ENCODE measurements at places on chromosomes 13 and 19.

- no peak for DNase-seq
These were observed 108.6 kb downstream of the COL4A2 start for GRCh38 chr13:110415669-110416068.

DNA sequence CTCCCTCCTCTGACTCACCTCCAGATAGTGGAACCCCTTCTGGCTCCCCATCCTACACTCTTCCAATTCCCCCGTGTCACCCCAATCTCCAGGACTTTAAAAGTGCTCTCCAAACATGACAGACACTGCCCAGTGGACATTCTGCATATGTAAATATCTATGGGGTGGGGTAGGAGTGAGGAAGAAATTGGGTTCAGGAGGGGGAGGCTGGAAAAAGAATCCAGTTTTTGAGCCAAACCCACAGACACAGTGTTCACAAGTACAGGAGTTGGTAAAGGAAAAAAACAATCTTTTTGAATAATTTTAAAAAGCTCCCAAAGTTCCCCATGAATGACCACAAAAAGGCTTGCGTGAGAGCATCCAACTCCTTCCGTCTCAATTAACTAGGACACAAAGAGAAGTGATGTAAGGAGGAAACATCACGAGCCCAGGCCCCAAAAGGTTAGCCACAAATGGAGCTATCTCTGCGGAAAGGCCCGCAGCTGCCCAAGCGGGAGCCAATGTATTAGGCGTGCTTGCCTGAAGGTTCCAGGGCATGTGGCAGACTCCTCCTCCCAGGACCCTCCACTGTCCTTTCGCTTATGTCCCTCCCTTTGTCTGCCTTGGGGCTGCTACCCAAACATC, 18.0 kb downstream of the ZC3H4 start:
- DNase-seq: no peak

DNA sequence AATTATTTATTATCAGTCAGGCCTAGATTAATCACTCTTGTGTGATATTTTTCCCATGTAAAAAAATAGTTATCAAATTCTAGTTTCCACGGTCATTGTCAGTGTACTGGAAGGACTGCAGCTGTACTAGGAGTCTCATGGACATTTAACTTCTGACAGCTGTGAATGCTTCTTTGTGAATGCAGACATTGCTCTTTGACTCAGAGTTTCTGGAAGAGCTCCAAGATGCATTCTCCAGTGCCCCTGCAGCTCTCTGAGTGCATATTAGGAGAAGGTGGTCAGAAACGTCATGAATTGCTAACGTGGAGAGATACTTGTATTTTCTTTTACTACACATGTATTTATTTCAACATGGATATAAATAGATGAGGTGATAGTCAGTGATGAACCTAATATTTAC, 9.7 kb upstream of the SLITRK5 start:
- no peak for DNase-seq

GRCh38 chr13:40047322-40047771, 391.9 kb downstream of the COG6 start:
- no peak for DNase-seq

DNA sequence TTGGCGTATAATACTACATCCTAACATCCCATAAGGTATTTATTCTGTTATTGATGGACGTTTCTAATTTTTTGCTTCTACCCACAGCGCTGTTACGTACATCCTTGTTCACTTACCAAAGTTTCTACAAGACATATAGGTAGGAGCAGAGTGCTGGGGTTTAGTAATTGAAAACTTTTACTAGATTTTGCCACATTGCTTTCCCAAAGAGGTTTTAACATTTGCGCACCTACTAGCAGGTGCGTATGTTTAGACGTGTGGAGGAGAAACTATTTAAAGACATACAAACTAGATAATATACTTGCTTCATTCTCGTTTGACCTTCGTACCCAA, 559 bp upstream of the RPL21 start:
- DNase-seq: no peak

DNA sequence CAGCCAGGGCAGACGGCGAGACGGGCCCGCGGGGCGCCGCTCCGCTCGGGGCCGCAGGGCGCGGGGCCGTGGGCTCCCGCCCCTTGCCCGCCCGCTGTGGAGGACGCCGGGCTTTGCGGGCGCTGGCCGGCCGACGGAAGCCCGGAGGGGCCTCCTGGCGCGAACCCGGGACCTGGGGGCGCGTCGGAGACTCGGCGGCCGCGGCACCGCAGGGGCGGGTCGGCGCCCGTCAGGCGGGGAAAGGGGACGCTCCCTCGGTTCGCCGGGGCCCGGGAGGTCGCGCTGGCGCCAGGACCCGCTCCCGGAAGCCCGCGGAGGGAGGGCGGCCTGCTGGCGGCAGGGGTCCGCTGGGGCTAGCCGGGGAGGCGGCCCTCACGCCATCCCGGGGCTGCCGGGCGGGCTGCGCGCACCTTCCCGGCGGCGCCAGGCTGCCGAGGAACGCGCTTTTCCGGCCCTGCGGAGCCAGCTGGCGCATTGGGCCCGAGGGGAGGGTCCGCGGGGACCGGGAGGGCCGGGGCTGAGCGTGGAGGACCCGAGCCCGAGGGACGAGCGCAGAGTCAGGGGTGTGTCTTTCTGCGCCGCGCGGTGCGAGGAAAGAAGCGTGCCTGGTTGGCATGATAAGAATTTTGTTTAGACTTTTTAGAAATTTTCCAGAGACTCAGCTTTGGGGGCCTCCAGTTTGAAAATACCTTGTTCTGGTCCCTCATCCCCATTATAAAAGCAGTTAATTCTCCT, 511 bp downstream of the GARRE1 start:
- peak; percentile 25 for DNase-seq

DNA sequence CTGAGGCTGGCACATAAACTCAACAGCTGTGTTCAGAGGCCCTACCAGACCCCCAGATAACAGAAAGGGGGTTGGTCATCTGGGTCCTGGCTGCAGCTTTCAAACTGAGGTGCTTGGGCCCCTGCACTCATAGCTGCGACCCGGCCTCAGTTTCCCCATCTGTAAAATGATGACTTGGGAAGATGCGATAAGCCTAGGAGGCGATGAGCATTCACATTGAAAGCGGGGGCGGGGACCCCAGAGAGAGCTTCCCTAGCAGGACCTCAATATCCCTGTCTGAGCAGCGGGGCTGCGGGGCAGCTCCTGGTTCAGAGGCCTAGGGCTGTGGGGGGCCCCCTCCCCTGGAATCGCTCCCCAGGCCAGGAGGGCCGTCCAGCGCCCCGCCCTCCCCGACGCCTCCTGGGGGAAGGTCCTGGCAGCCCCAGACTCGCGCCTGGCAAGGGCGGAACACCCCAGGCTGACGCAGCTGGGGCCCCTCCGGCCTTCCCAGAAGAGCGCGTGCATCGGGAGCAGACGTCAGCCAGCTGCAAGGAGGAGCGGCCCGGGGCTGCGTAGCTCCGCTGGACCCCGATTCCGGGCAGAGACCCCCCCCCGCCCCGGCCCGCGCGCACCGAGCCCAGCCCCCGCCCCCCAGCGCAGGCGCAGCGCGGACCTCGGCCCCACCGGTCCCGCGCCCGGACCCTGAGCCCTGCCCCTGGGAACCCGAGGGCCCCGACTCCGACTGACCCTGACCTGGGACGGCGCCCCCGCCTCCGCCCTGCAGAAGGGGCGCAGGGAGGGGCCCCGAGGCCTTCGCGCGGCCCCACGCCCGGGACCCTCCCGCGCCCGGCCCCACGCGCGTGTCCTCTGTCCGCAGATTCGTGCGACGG, 3.5 kb downstream of the FSTL3 start:
- DNase-seq: no peak

- DNase-seq: no peak
These were observed 46.2 kb upstream of the UQCRFS1 start for GRCh38 chr19:29259153-29259552.

- DNase-seq: no peak
These were observed 2638.2 kb downstream of the PCDH9 start for GRCh38 chr13:64591971-64592370.

DNA sequence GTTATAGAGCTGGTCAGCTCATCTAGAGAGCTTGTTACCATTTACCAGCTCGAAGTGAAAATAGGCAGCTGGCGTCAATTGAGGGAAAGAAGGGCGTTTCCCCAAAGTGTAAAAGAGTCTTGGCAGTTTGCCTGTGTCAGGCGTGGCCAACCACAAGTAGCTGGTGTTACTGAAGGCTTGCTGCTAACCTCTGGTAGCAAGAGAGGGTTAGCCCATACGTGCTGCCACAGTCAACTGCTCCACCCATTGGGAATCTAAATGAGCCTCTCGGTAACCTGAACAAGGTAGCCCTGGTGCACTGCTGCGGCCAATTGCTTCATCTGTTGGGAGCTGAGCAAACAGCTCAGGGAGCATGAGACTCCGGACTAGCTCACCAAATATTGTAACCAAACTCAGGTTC, 314.9 kb upstream of the SLITRK5 start:
- DNase-seq: no peak

- no peak for DNase-seq
These were observed 844 bp upstream of the ASPDH start for GRCh38 chr19:50514346-50515167.

All from T-cell (primary cell).